ENCODE measurements at places on chromosomes 11 and 22.

- DNase-seq, result no peak
These were observed 2.1 kb downstream of the USP28 start for GRCh38 chr11:113873236-113873626.

- DNase-seq, result no peak
These were observed 58.4 kb upstream of the RASSF10 start for GRCh38 chr11:12950670-12951069.

DNA sequence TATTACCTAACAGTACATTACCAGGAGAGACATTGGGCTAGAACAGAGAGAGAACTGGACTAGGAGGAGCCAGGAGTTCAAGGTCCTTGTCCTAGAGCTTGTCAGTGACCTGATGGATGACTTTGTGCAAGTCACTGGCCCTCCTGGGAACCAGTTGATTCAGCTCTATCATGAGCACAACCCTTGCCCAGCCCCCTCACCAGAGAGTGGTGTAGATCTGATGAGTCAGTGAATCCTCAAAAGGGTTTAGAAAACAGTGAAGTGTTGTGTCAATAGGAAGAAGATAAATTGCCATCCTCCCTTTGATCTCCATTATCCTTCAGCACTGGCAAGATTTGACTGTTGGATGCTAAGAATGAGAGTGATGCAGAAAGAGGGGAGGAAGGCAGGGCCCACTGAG, 24.3 kb downstream of the NEU3 start:
- DNase-seq, result no peak

DNA sequence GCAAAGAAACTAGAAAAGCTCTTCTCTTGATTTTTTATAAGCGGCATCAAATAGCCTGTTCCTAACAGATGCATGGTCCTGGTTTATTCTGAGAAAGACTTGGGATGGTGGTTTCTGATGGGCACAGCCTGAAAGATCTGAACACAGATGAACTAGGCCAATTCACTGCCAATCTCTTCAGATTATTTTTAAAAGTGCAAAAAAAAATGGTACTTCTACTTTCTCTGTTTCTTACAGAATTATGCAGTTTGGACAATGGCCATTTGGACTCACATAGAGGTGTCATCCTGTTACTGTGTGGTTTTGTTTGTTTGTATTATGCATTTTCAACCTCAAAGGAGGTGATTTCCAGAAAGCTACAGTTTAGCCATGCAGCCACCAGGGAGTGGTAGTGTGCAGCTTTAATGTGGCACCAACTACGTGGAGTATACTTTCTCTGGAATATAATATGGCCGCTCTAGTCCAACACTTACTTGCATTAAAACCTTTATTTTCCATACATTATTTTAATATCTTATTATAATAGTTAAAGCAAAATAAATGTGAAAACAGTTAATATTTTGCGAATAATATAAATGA, 469.8 kb upstream of the KIRREL3 start:
- DNase-seq, result no peak

DNA sequence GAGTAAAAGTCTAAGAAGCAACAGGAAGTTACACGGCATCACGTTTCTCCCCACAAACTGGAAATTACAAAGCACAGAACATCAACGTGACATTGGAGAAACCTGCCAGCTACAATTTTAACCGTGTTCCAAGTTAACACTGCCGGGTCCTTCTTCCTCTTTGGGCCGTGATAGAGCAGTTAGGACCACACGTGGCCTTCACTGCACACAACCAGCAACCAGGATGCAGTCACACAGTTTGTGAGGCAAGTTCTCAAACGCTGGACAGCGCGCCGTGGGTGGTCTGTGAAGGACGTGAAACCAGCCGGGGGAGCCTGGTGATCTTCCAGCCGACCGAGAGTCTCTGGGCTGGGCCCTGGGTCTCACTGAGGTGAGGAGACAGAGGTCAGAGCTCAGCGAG, 14.6 kb downstream of the C11orf21 start:
- DNase-seq, result no peak

DNA sequence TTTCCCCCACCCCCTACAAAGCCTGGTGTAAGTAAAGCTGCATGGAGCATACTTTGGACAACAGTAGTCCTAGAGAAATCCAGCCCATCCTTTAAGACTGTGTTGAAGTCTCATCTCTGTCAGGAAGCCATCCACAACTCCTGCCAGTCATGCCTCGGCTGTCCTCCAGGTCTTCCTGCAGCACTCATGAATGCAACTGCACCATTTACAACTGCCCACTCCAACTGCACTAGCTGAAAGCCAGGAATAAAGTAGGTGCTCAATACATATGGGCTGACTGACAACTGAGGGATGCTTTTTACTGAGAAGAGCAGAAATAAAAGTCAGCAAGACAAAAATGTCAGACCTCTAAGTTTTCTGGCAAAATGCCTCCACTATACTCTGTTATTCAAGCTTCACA, 27.4 kb downstream of the IL18BP start:
- no peak for DNase-seq

DNA sequence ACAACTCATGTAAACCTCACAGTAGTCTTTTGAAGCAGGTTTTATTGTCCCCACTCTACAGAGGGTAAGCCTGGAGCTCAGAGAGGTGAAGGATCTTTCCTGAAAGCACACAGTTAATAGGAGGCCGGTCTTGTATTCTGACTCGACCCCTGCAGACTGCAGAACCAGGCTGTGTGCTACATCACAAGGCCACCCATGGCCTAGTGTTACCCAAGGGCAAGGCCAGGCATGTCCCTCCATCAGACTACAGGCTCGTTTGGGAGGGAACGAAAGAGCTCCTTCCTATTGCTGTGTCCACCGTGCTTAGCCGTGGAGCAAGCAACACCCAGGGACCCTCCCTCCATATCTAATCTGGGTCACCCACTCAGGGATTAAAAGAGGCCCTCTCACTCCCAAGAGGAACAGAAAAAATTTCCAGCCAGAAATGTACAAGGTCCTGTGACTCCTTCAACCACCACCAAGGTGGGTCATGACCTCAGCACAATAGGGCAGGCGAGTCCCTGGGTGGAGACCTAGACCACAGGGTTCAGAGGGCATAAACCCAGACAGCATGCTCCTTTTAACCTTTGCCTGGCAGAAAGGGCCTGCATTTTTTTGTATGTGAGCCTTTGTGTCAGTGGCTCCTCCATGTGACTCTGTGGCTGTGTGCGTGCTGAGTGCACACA, 6.3 kb upstream of the SMIM35 start:
- DNase-seq, result no peak

DNA sequence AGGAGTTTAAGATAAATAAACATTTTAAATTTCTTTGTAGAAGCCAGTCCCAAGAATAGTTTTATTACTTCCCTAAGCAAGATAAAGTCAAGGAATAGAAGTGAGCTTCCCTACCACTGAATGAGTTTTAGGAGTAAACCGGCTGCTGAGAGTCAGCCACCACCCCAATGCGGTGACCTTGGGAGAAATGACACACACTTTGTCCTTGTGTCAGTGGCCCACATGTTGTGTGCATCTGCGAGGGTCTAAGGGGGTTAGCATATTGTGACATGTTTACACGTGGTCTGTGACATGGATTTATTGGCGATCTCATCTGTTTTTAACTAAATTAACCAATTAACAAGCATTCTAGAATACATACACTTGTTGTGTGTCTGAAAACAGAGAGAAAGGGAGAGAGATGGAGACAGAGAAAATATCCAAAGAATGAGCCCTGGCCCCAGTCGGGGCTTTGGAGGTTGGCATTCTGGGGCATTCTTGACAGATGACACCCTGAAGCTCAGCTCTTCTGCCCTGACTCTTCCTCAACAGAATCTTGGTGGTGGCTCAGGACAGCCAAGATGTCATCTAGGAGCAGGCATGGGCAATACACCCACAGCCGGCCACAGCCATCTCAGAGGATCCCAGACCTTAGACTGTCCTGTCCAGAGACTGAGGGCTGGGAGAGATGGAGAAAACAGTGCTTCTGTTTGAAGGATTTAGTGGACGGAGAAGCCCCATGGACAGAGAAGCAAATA, 29.7 kb upstream of the TMPRSS4 start:
- no peak for DNase-seq

DNA sequence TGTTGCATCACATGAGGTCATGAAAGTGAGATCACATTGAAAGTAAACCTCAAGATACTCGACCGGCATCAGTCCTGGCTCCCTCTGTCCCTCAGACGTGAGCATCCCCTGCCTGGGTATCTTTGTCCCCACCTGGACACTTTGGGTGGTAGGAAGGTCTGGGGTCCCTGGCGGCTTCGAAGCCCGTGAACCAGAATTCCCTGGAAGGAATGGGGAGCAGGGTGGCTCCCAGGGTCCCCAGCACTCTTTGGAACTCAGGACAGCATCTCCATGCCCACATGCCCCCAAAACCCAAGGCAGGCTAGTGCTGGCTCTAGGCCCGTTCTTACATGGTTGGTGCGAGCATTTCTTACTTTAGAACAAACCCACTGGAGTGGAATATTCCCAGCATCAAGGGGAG, 7.5 kb downstream of the DERL3 start:
- no peak for DNase-seq

DNA sequence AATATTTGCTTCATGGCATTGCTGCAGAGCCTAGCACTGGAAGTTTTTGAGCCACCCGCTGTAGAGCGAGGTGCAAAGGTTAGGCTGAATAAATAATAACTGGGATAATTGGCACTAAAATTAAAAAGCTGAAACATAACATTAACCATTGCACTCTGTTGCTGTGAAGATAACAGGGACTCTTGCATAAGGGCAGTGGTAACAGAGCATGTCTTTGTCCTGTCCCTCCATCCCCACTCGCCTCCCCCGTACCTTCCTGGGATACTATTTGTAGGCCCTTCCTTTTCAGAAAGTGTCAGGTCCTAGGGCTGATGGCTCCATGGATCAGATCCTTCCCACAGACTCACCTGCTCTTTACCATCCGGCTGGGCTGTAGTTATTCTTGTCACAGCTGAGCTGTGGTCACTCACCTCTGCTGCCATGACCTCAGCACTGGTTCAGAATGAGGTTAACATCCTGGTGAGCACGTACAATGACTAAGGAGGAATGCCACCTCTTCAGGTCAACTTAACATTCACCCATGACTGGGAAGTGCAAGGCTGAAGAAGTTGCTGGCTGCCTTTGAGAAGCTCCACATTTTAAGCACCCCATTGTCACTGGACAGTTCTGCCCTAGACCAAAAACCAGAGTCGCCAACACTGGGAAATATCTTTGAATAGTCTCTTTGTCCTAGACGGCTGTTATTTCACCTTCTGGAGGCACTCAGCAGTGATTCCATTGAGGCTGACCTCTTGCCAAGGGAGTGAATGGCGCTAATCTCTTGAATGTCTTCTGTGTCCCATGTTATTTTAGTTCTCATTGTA, 103.2 kb upstream of the KIRREL3 start:
- DNase-seq, result no peak

GRCh38 chr11:2791139-2791520, 91.3 kb upstream of the KCNQ1OT1 start:
- no peak for DNase-seq

DNA sequence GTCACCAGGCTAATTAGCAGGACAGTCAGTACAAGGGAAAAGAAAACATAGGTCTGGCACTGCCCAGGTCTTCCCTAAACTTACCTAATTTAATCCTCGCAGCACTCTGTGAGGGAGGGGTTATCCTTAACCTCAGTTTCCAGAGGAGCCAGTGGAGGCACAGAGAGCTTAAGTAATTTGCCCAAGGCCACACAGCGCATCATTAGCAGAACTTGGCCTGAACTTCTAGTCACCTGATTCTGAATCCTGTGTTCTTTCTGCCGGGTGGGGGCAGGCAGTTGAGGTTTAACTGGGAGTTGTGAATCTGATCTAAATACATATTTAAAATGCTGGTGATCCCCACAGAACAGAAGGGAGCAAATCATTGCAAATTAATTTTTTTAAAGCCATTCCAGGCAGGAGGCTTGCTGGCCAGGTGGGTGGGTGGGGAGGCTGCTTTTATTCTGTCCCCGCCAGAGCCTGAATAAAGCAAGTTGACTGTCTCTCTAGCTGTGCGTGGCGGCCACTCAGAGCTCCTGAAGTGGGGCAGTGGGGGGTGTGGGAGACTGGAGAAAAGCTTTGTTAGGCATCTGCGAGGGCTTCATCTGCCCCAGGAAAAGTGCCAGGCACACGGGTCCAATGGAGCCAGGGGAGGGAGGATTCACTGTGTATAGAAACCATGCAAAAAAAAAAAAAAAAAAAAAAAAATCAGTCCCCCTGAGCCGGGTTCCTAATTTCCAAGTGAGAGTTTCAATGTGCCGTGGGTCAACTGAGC, 66.1 kb downstream of the NFAM1 start:
- DNase-seq, result no peak

- no peak for DNase-seq
These were observed 1.2 kb downstream of the CCDC34 start for GRCh38 chr11:27361649-27362431.

DNA sequence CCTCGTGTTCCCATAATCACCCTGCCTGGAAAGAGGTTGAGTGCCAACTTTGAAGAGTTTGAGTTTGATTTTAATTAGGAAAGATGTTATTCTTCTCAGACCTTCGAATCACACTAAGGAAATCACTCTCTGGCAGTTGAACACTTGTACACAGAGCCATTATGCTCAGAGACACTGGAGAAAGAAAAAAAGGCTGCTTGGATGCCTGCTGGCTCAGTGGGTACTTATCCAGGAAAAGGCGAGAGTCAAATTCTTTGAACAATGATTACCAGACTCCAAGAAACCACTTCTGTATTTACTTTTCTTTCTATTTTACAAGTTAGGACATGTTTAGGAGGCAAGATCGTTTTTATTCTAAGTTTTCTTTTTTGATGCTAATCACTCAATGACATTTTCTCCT, 438.5 kb upstream of the FAT3 start:
- DNase-seq, result no peak

DNA sequence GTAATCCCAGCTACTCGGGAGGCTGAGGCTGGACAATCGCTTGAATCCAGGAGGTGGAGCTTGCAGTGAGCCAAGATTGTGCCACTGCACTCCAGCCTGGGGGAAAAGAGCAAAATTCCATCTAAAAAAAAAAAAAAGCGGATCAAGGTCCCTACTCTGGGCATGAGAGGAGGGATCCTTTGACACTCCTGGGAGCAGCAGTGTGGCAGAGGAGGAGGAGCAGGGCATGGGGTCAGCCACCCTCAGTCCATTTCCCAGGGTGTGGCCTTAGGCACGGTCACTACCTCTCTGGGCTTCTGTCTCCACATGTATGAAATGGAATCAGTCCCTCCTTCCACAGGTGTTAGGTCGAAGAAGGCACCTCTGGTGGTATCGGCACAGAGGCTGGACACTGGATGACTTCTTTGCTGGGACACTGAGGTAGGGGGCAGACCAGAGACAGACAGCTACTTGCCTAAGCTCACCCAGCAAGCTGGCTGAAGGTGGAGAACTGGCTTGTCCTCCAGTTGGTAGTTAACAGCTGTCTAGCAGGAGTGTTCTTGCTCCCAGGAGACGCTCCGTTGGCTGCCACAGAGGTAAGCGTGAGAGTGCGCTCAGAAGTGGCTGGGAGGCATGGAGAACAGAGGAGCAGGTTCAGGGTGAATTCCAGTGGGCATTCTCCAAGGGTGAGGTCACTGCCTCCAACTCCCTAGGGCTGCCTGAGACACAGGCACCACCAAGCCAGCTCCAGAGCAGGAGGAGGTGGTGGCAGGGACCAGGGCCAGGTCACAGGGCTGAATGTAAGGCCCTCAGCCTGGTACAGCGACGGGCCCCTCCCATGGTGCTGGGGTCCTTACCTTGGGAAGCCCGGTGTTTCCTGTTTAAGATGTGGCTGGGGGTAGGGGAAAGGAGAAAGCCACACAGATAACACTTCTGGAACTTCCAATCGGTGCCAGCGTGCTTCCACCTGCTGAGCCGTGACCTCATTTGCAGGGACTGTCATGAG, 19.5 kb downstream of the TXN2 start:
- no peak for DNase-seq

GRCh38 chr22:19509191-19509590, 15.0 kb downstream of the CLDN5 start:
- no peak for DNase-seq

GRCh38 chr11:76794371-76795289, 11.5 kb downstream of the TSKU start:
- no peak for DNase-seq
